Bronchial smooth muscle cell (primary cell): ENCODE measurements at places on chromosomes 5 and 9. TPM values are rescaled to one million over a fixed set of nuclear protein-coding genes. Genes with fewer than 3 reads are reported as not detected.

ZNF879 gene
- 4.1 and 4.2 TPM in 2 replicates for total RNA-seq

HBEGF gene
- 0.47 and 0.52 TPM in 2 replicates for total RNA-seq

TLX3 gene
- not detected in 2 replicates for total RNA-seq

RMRP gene
- total RNA-seq = 67,158 and 134,448 TPM in 2 replicates

ZNF618 gene
- 5.5 and 7.7 TPM in 2 replicates for total RNA-seq

PCDHGB2 gene
- total RNA-seq = 3.0 and 4.1 TPM in 2 replicates

CDX1 gene
- not detected in 2 replicates for total RNA-seq

PCDHB4 gene
- total RNA-seq = 0.94 TPM in 1 of 2 replicates, not detected in the other

ELOVL7 gene
- total RNA-seq = under 0.01 and 0.09 TPM in 2 replicates

GM2A gene
- 26.5 and 35.0 TPM in 2 replicates for total RNA-seq

UGT3A1 gene
- total RNA-seq = not detected in 2 replicates

NKD2 gene
- 0.16 and 4.0 TPM in 2 replicates for total RNA-seq

LIFR gene
- 17.2 and 19.5 TPM in 2 replicates for total RNA-seq

NEUROG1 gene
- not detected in 2 replicates for total RNA-seq

TSLP gene
- total RNA-seq = 2.5 and 15.9 TPM in 2 replicates

NPR3 gene
- total RNA-seq = 12.0 and 74.7 TPM in 2 replicates

NRG2 gene
- total RNA-seq = 0.32 and 0.60 TPM in 2 replicates

RHOBTB3 gene
- 211 and 296 TPM in 2 replicates for total RNA-seq

SLC4A9 gene
- not detected in 2 replicates for total RNA-seq

ENDOG gene
- total RNA-seq = 17.5 and 22.2 TPM in 2 replicates

CSF2 gene
- total RNA-seq = not detected in 2 replicates

PITX1 gene
- 0.47 and 4.1 TPM in 2 replicates for total RNA-seq

PCDHGA10 gene
- total RNA-seq = 2.3 and 7.1 TPM in 2 replicates

SLC1A3 gene
- total RNA-seq = 1.7 and 3.0 TPM in 2 replicates

PTPDC1 gene
- total RNA-seq = 4.9 and 5.8 TPM in 2 replicates

SLC23A1 gene
- total RNA-seq = not detected in 2 replicates

MAPKAP1 gene
- total RNA-seq = 65.5 and 79.3 TPM in 2 replicates

CDC25C gene
- 0.26 and 1.1 TPM in 2 replicates for total RNA-seq

SMIM33 gene
- not detected in 2 replicates for total RNA-seq

PCDHA9 gene
- 0.09 and 0.16 TPM in 2 replicates for total RNA-seq

FBP1 gene
- not detected in 2 replicates for total RNA-seq

ALDOB gene
- not detected in 2 replicates for total RNA-seq

KLF4 gene
- 24.2 and 24.7 TPM in 2 replicates for total RNA-seq

CEP72 gene
- 1.4 and 1.5 TPM in 2 replicates for total RNA-seq

FAM78A gene
- 0.32 and 0.52 TPM in 2 replicates for total RNA-seq

GARIN3 gene
- total RNA-seq = not detected in 2 replicates

MELK gene
- 3.5 and 6.5 TPM in 2 replicates for total RNA-seq

PDE8B gene
- 0.09 TPM in 1 of 2 replicates, not detected in the other for total RNA-seq

CFAP90 gene
- 0.26 TPM in 1 of 2 replicates, not detected in the other for total RNA-seq

DOCK2 gene
- 2.5 and 3.2 TPM in 2 replicates for total RNA-seq

DRD1 gene
- under 0.01 TPM in 1 of 2 replicates, not detected in the other for total RNA-seq

TMEM215 gene
- not detected in 2 replicates for total RNA-seq

SDHA gene
- total RNA-seq = 146 and 168 TPM in 2 replicates

C9 gene
- total RNA-seq = 0.16 and 0.17 TPM in 2 replicates

ATG10 gene
- total RNA-seq = 10.1 and 11.7 TPM in 2 replicates

EQTN gene
- not detected in 2 replicates for total RNA-seq

GFI1B gene
- not detected in 2 replicates for total RNA-seq

ALDH1A1 gene
- total RNA-seq = 7.7 and 10.1 TPM in 2 replicates

PALM2AKAP2 gene
- total RNA-seq = 1.9 and 3.0 TPM in 2 replicates

PIP5K1B gene
- not detected in 2 replicates for total RNA-seq

BARHL1 gene
- total RNA-seq = not detected in 2 replicates

SLC6A7 gene
- not detected in 2 replicates for total RNA-seq

FOXD4L6 gene
- total RNA-seq = under 0.01 TPM in 1 of 2 replicates, not detected in the other

SLC28A3 gene
- 0.09 and 0.16 TPM in 2 replicates for total RNA-seq

HSD17B3 gene
- total RNA-seq = not detected in 2 replicates

CORO2A gene
- total RNA-seq = under 0.01 TPM in 2 replicates

BNC2 gene
- 28.8 and 42.7 TPM in 2 replicates for total RNA-seq
